NCI-H2081 treated with DMSO at 0.1 percent for 48 hours (cell line): ENCODE measurements at places on chromosomes 11 and 22.

DNA sequence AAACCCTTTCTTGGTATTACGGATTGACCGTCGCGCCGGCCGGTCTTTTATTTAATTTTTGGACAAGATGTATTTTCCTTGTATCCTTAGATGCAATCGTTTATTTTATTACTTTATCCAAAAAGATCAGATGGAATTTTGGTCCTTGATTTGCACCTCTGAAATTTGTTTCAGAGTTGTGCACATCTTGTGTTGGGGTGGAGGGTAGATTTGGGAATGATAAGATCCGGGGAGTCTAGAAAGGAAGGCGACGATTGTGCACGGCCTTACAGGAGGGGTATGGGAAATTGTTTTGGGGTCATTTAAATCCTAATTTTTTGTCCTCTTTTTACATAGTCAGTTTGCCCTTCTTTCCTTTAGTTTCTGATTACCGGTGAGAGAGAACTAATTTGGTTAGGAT, 1.4 kb downstream of the KDM2A start:
- DNase-seq: no peak

DNA sequence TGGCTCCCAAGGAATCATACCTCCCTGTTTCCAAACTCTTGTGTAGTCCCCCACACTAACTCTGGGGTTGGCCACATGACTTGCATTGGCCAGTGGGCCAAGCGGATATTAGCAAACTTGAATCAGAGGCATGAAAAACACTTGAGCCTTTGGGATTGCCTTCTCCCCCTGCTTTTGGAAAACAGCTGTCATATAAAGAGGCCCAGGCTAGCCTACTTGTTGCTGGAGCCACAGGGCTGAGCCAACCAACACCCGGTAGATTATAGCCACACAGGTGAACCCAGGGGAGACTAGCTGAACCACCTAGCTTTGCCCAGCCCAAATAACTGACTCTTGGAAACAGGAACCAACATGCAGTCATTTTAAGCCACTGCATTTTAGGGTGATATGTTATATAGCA, 354.8 kb downstream of the TENM4 start:
- no peak for DNase-seq

GRCh38 chr11:134401825-134402809, 9.9 kb downstream of the B3GAT1 start:
- no peak for DNase-seq

DNA sequence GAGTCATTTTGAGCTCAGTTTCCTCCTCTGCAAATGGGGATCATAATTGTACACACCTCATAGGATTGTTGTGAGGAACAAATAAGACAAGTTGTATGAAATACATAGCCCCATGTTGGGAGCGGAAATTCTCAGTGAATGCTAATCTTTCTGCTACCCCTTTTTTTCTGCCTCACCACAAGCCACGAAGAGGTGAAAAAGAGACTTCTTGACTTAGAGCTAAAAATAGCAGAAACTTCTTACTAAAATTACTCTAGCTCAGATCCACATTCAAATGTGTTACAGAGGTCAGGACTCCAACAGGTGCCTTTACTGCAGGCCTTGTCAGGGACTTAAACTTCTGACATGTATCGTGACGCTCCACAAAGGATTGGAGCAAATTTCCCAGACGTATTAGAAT, 128.5 kb downstream of the MIAT start:
- DNase-seq: no peak

DNA sequence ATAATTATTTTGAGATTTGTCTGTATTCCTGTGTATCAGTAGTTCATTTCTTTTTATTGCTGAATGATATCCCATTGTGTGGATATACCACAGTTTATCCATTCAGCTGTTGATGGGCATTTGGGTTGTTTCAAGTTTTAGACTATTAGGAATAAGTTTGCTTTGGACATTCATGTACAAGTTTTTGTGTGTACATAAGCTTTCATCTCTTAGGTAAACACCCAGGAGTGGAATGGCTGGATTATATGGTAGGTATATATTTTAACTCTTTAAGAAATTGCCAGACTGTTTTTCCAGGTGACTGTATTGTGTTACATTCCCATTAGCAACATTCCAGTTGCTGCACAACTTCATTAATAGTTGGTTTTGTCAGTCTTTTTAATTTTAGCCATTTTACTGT, 52.0 kb downstream of the ARHGEF12 start:
- no peak for DNase-seq

- DNase-seq: no peak
These were observed 159.3 kb downstream of the BRD1 start for GRCh38 chr22:49668402-49668801.

GRCh38 chr11:12731841-12732336, 57.7 kb downstream of the TEAD1 start:
- no peak for DNase-seq
